NCI-H1436 (cell line): ENCODE measurements at places on chromosomes 1 and 21.

DNA sequence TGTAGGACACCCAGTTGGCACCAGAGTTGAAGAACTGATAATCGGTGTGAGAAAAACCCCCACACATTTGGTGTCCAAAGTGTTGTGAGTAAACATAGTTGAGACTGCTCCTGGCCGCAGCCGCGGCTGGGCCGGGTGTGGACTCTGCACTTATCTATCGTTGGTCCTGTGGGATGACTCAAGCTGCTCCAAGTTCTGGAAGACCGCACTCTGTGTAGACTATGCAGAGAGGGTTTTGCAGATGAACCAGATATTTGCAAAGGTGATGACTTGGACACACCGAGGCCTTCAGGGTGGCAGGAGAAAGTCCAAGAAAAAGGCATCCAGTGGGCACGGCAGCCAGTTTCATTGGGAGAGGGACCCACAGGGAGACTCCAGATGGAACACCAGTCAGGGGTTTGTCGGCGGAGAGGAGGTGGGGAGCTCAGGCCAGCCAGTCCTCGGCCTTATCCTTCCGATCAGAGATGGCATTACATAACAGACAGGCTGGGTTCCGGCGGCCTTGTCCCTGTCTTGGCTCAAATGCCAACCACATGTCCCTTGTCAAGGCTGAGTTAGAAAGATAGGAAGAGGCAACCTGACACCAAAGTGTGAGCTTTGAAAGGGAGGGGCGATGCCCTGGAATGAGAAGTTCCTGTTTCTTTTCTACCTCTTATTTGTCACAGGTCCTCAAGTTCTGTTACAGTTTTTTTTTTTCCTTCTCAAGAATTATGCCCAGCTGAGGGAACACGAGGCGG, 21.1 kb downstream of the C2CD2 start:
- DNase-seq: no peak

GRCh38 chr1:234584926-234585325, 25.1 kb downstream of the IRF2BP2 start:
- peak; percentile 83 for DNase-seq

DNA sequence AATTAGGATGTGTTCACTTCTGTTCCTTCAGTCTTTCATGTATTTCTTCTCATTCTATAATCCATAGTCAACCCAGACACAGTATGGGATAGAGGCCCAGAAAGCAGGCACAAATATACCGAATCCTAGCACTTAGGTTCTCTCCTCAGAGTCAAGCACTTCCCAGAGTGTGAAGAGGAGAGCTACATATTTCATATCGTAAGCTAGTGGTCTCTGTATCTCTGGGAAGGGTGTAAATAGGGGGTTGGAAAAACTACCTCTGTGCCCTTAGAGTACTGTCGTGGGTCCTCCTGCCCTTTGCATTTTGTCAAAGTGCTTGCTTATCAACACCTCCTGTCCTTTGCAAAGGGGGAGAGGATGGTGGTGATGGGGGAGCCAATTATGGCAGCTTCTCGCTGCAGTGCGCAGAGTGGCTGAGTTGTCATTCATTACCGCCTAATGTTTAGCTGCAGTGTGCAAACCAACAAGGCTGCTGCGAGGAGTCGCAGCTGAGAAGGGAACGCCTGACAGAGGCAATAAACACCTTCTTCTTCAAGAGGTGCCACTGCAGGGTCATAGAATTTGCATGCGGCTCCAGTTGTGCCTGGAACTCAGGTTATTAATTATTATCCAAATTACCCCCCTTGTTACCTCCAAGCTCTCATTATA, 182.7 kb downstream of the NUF2 start:
- no peak for DNase-seq

DNA sequence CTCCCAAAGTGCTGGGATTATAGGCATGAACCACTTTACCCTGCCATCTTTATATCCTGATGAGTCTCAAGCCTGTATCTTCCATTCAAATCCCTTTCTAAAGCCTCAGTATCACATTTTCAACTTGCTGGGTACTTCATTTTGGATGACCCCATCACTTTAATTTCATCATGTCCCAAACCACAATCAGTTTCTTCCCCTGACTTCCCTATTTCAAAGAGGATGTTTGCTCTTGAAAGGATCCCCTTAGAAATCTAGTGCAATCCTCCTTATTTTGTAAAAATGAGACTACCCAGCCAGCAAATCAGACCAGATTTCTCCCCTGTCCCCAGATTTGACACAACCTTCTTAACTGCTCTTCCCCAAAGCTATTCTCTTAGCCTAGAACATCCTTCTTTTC, 7.0 kb upstream of the TRIT1 start:
- DNase-seq: no peak

DNA sequence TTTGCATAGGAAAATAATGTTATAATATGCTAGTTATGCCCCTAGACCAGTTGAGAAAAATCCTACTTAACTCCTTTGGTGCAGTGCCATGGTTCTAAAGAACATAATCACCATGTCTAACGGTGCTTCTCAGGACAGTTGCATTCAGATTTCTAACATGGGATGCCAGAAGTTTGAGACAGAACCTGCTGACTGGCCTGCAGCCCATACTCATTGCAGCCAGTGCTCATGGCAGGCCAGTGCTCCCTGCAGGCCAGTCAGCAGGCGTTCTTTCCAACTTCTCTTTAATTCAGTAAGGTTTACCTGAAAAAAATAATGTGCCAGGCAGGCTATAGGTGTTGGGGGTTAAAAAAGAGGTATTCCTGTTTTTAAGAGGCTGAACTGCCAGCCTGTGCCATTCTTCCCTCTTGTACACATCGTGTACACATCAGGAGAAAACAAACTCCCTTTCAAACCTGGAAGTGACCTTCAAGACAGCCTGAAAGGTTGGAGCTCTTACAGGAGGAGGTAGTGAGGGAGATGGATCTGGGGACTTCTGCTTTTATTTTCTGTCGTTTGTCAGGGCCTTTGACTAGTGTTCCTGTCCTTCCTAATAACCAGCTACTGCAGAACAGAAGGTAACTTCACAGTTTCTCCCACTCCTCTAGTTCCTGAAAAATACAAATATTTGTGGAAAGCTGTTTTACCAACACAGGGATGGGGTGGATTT, 146.0 kb upstream of the MAGI3 start:
- DNase-seq: no peak

GRCh38 chr1:45926330-45926729, 122.9 kb downstream of the MAST2 start:
- no peak for DNase-seq

GRCh38 chr21:42107177-42107880, 36.2 kb downstream of the UMODL1 start:
- DNase-seq: no peak

- DNase-seq: no peak
Measured at GRCh38 chr1:41474490-41475271, 9.8 kb downstream of the EDN2 start.

GRCh38 chr1:217052196-217052595, 329.0 kb upstream of the ESRRG start:
- DNase-seq: no peak
